ENCODE measurements at places on chromosomes 2 and 18. TPM values are rescaled to one million over a fixed set of nuclear protein-coding genes. Genes with fewer than 3 reads are reported as not detected.

GRCh38 chr2:39469807-39470206 lies 32.7 kb upstream of the MAP4K3 start:
- no peak for DNase-seq

GRCh38 chr2:24756789-24757188 lies 36.4 kb downstream of the PTRHD1 start:
- DNase-seq: no peak

GRCh38 chr2:189516546-189516945 lies 64.0 kb downstream of the SLC40A1 start:
- DNase-seq: no peak

SUCLG1 gene
- 68.5 TPM for total RNA-seq

DLX2 gene
- 1.4 TPM for total RNA-seq

- DNase-seq: no peak
Measured at GRCh38 chr2:197234671-197235191, 75.8 kb downstream of the ANKRD44 start.

- DNase-seq: no peak
Measured at GRCh38 chr2:36366491-36367120, 11.0 kb downstream of the CRIM1 start.

DNA sequence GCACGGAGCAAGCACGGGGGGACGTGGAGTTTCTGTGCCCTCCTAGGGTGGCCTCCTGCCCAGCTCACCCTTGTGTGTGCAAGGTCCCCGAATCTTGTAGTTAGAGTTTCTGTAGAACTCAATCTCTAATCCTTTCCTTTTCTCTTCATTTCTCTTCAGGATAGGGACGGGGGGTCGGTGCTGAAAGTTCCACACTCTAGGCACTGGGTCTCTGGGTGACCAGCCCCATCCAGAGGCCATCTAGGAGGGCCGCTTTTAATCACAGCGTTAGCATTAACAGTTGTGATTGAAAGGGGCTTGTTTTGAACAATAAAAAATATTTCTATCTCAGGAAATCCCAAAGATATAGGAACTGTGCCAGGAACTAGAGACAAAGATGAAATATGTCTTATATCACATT lies 10.5 kb downstream of the SOCS6 start:
- no peak for DNase-seq

DNA sequence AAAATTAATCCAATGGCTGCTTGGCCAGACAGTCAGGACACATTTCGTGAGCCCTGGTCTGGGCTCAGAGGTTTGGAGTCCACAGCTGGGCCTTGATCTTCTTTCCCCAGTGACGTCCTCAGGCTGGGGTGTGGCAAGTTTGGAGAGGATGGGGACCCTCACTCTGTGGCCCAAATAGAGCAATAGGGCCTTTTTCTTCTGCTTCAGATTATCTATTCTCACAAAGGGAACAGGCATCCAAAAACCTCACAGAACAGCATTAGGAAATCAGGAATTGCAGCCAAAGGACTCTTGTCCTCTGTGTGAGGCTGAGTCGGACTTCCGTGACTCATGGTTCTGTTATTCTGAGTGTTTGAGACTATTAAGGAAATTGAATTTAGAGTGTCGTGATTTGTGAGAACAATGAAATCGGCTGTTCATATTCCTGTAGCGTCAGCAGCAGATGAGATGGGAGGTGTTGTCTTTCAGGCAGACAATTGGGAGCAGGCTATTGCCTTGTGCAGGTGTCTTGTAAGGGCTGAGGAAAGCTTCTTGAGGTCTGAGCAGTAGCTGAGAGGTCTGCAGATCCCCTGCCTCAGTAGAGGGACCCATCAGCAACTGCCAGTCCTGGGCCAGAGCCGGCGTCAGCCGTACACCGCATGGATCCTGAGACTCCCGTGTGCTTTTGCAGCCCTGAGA lies 113.8 kb downstream of the SH3RF3 start:
- no peak for DNase-seq

LGALSL gene
- 2.8 TPM for total RNA-seq

ANKZF1 gene
- total RNA-seq: 95.8 TPM

GRCh38 chr2:16625759-16626158 lies 39.9 kb downstream of the CYRIA start:
- no peak for DNase-seq

- no peak for DNase-seq
Measured at GRCh38 chr2:212494418-212495020, 44.1 kb downstream of the ERBB4 start.

DNA sequence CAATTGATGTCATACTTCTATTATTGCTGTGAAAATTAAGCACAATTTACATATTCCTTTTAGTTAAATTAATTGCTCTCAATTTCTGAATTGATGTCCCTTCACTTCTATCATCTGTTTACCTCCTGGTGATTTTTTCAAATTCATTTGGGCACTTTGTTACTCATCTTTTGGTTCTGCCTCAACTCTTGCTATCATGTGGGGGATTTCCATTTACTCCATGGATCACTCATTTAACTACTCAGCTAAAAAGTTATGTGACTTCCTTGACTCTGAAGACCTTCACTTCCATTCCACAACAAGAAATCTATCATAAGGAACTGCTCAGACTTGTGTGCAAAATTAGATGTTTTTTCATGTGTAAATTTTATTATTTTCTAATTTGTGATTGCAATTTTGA lies 126.2 kb downstream of the EHBP1 start:
- DNase-seq: no peak

DNA sequence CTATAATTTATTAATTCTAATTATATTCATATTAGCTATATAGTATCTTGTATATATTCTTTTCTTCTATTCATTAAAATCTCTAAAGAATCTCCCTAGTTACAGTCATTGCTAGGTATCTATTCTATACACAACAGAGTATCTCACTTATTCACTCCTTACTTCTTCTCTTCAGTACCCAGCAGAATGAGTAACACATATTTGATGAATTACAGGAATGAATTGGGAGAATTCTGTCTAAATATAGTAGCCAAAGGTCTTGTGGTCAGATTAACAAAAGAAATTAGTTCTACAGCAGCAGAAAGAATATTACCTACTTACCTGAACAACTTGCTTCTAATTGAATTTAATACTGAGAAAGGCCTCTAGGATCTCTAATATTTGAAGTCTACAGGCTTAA lies 758.0 kb upstream of the ZEB2 start:
- DNase-seq: no peak

MOGAT1 gene
- not detected for total RNA-seq

TUBA4B gene
- total RNA-seq: not detected

GRCh38 chr2:69253611-69254301 lies 133.3 kb downstream of the GFPT1 start:
- no peak for DNase-seq

ICA1L gene
- total RNA-seq: 12.0 TPM

DNA sequence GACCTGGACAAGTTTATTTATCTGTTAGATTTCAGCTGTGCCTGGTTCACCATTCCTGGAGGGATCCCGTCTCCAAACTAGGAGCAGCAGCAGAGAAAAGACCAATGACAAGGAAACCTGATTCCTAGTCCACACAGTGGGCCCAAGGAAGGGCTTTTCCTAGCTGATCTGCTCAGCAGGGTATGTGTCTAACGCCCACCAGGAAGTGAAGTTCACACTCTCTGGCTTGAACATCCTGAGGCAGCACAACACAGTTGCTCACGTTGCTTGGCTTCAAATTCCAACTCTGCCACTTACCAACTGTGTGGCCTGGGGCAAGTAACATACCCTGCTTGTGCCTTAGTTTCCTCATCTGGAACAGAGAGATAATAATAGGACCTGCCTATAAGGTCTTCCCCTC lies 42.9 kb downstream of the XDH start:
- DNase-seq: no peak

SLC23A3 gene
- total RNA-seq: 1.1 TPM

VIT gene
- total RNA-seq: not detected

AGPS gene
- total RNA-seq: 50.8 TPM

FASTKD1 gene
- total RNA-seq: 38.1 TPM

DNA sequence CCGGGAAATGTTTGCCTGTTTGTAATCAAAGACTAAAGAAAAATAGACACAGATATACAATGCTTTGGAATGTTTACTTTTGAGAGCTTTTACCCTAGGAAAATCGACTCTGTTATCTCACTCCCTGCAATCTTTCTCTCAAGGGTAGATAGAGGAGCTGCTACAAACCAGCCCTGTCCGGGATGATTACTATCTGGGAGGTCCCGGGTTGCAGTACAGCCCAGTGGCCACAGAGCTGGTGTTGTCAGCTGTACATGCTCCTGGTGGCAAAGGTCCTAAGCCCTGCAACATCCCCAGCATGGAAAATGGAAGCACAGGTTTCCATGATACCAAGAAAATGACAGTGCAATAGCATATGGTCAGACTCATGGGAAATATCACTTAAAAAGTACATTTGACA lies 570.5 kb upstream of the SOX11 start:
- peak; percentile 57 for DNase-seq

DNA sequence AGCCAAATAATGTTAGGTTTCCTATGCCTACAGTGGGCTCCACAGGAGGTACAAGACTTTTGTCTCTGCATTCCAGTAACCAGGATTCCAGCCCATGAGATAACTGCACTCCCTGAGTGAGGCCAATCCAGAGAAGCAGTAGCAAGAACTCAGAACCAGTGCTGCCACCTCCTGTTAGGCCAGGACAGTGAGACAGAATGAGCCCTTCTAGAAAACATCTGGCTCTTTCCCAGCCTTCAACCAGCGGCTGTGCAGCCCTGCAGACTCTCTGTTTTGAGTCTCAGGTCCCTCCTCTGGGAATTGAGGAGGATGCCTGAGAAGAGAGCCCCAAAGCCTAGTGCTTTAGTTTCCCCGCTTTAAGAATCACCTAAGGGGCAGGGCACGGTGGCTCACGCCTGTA lies 44.2 kb downstream of the ARID5A start:
- DNase-seq: no peak

GCKR gene
- total RNA-seq: 0.61 TPM

GRCh38 chr2:30752811-30753210 lies 54.4 kb downstream of the CAPN13 start:
- no peak for DNase-seq

DNA sequence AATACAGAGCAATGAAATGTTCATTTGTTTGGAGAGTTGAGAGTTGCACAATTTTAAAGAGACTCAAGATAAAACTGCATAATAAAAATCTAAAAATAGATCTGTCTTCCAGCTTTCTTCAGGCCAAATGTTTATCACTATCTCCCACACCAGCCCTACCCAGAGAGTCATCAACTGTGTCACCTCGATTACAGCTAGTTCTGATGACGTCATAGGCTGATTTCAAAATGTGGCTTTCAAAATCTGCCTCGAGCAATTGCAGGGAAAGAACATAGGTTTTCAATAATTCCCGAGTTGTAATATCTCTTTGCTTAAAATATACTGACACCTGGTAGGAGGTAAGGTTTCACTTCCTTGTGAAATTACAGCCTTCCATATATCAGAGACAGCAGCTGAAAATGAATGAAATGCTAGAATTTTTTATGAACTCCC lies 677.6 kb upstream of the ID2 start:
- no peak for DNase-seq

ANKRD29 gene
- total RNA-seq: not detected

DNA sequence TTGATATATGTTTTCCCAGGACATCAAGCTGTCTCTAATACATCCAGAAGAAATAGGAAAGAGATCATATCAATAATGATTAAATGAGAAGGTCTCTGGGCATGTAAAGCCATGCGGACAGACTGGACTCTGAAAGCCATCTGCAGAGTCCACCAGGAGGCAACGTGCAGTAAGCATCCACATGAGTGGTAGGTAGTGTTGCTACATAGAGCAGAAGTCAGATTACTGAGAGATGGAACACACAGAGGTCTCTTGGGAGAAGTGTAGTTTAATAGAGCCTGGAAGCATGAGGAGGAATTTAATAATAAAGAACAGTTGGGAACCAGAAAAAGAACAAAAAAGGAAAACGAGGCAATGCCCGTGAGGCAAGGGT lies 758.1 kb upstream of the DDX18 start:
- DNase-seq: no peak

GRCh38 chr18:79375441-79376154 lies 20.1 kb upstream of the NFATC1 start:
- DNase-seq: no peak

GRCh38 chr2:171706152-171706803 lies 19.0 kb downstream of the DYNC1I2 start:
- no peak for DNase-seq

GRCh38 chr2:111071600-111072171 lies 49.0 kb upstream of the BCL2L11 start:
- no peak for DNase-seq

- no peak for DNase-seq
Measured at GRCh38 chr2:144011553-144011952, 508.4 kb downstream of the ZEB2 start.

CNNM3 gene
- total RNA-seq: 22.3 TPM

GRCh38 chr2:73415906-73416305 lies 30.3 kb downstream of the ALMS1 start:
- no peak for DNase-seq

SERPINB12 gene
- not detected for total RNA-seq

GRCh38 chr18:67973916-67974315 lies 457.4 kb upstream of the DSEL start:
- DNase-seq: no peak

- DNase-seq: no peak
Measured at GRCh38 chr2:208358758-208359631, 47.6 kb upstream of the PTH2R start.

DNA sequence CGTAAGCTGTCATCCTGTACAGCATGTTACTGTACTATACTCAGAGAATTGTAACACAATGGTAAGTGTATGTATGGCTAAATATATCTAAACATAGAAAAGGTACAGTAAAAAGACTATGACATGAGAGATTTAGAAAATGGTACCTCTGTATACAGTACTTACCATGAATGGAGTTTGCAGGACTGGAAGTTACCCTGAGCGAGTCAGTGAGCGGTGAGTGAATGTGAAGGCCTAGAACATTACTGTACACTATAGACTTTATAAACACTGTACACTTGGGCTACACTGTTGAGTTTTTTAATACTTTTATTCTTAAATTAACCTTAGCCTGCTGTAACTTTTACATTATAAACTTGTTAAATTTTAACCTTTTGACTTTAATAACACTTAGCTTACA lies 1.5 kb downstream of the DDX18 start:
- no peak for DNase-seq
